ENCODE measurements at places on chromosomes 6 and 20. TPM values are rescaled to one million over a fixed set of nuclear protein-coding genes. Genes with fewer than 3 reads are reported as not detected.
A peak's percentile ranks its signal among the peaks of the same experiment; 100 is the strongest.

DNA sequence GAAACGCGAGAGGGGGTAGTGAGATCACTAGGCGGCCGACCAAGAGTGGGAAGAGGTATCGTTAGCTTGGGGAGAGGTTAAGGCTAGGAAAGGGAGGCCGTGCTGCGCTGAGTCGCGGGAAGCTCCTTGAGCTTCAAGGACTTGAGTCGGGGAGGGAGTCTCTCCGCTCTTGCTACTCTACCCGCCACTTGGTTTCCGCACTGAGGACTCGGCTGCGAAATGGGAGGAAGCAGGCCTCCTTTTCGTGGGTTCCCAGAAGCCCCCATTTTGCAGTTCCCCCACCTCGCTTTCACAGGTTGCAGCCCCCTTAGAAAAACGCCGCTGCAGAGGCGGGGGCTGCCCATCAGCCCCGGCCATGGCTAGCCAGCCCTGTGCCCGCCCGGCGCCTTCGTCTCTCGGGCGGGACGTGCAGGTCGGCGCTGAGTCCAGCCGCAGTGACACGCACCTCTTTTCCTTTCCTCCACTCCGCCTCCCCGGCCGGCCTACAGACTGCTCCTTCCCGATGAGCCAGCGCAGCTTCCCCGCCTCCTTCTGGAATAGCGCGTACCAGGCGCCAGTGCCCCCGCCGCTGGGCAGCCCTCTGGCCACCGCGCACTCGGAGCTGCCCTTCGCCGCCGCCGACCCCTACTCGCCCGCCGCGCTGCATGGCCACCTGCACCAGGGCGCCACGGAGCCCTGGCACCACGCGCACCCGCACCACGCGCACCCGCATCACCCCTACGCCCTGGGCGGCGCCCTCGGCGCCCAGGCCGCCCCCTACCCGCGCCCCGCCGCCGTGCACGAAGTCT lies 4.9 kb downstream of the VGLL2 start:
- peak; percentile 8 for DNase-seq
- peaks cover 17% of the 10 kb centered on the region for H3K4me1 ChIP-seq
- peaks cover 29% of the 10 kb centered on the region for H3K27me3 ChIP-seq
- no peak overlapping the region for H3K4me3 ChIP-seq

DNA sequence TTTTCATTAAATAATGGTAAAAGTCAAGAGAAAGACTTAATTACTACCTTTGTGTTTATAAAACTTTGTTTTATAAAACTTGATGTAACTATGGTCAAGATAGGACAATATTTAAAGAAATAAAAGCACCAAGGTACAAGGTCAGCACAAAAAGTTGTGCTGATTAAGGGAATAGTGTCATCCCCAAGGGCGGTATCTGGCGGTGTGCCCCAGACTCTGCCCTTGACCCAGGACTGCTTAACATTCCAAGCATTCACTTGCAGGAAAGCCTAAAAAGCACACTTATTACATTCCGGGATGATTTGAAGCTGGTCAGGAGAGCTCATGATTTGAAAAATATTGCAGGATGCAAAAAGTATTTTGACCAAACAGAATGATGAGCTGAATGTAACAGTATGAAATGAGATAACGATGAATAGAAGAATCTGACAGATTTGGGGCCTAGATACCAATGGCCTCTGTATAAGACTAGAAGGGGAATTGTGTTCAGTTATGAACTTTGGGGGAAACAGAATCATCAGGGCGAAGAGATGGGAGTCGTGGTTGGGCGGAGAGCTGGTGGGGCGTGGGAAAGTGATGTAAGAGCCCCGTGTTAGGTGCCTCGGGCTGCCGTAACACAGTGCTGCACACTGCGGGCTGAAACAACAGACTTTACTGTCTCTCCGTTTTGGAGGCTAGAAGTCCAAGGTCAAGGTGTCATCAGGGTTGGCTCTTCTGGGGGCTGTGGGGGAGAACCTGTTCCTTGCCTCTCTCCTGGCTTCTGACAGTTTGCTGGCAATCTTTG lies 77.2 kb downstream of the CDC5L start:
- H3K4me3 ChIP-seq = no peak overlapping the region
- peak; percentile 95 for DNase-seq
- H3K27me3 ChIP-seq = no peaks in the 10 kb centered on the region
- H3K4me1 ChIP-seq = peaks cover 26% of the 10 kb centered on the region

- H3K4me1 ChIP-seq = no peaks in the 10 kb centered on the region
- H3K36me3 ChIP-seq = no peaks in the 10 kb centered on the region
- H3K4me3 ChIP-seq = no peak overlapping the region
- no peak overlapping the region for H3K27ac ChIP-seq
- H3K27me3 ChIP-seq = no peaks in the 10 kb centered on the region
These were observed 140.5 kb upstream of the OPRM1 start for GRCh38 chr6:153898360-153899059.

GRCh38 chr6:25181350-25181724 lies 97.8 kb upstream of the CARMIL1 start:
- H3K4me3 ChIP-seq = no peak overlapping the region
- no peak for DNase-seq
- H3K27ac ChIP-seq = no peak overlapping the region
- H3K36me3 ChIP-seq = no peaks in the 10 kb centered on the region

GRCh38 chr6:106662458-106662857 lies 33.1 kb downstream of the QRSL1 start:
- no peak overlapping the region for H3K27ac ChIP-seq
- H3K36me3 ChIP-seq = peaks cover 8% of the 10 kb centered on the region
- no peak for DNase-seq
- H3K4me3 ChIP-seq = no peak overlapping the region
- H3K27me3 ChIP-seq = no peaks in the 10 kb centered on the region
- H3K4me1 ChIP-seq = no peaks in the 10 kb centered on the region

NR2E1 gene
- total RNA-seq = not detected
